Cardiac fibroblast (primary cell): ENCODE measurements at places on chromosomes 7 and 10.

DNA sequence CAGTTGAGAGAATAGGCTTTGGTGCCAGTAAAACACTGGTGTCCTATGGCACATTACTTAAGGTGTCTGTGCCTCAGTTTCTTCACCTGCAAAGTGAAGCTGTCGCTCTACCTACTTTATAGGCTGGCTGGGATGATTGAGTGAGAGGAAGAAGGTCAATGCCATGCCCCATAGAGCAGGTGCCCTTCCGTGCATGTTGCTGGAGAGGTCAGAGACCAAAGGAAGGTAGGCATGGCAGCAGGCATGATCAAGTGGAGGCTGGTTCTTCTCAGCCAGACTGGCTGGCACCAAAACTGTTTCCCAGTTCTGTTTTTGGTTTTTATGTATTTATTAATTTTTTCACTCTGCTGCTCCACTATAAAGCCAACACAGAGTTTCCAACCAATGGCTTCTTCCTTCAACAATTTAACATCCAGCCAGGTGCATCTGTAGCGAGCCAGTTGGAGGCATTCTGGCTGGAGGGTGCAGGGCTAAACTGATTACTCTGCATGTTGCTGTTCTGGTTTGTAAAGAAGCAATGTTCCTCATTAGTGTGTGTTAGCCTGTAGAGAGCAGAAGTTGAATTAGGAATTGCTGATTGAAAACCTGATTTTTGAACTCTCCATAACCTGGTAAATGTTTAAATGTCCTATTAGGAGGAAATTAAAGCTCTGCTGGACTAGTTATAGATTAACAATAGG is 144.3 kb upstream of the TNS3 start:
- DNase-seq: no peak

GRCh38 chr10:72638586-72639440 is 12.9 kb upstream of the MICU1 start:
- no peak for DNase-seq

- DNase-seq: peak; percentile 99
Observed at GRCh38 chr10:96129387-96130325, at the start of gene ZNF518A. ZNF518A (plus strand) TSS chr10:96130297; CDS start chr10:96156323, 26,026 bp downstream.

GRCh38 chr10:124299696-124300095 is 119.0 kb downstream of the OAT start:
- DNase-seq: no peak

DNA sequence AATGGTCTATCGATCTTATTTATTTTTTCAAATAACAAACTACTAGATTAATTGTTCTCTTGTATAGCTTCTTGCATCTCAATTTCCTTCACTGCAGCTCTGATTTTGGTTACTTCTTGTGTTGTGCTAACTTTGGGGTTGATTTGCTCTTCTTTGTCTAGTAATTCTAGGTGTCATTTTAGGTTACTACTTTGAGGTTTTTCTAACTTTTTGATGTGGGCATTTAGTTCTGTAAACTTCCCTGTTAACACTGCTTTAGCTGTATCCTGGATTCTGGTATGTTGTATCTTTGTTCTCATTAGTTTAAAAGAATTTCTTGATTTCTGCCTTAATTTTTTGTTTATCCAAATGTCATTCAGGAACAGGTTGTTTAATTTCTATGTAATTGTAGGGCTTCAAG is 1188.0 kb downstream of the DNAJB9 start:
- no peak for DNase-seq

DNA sequence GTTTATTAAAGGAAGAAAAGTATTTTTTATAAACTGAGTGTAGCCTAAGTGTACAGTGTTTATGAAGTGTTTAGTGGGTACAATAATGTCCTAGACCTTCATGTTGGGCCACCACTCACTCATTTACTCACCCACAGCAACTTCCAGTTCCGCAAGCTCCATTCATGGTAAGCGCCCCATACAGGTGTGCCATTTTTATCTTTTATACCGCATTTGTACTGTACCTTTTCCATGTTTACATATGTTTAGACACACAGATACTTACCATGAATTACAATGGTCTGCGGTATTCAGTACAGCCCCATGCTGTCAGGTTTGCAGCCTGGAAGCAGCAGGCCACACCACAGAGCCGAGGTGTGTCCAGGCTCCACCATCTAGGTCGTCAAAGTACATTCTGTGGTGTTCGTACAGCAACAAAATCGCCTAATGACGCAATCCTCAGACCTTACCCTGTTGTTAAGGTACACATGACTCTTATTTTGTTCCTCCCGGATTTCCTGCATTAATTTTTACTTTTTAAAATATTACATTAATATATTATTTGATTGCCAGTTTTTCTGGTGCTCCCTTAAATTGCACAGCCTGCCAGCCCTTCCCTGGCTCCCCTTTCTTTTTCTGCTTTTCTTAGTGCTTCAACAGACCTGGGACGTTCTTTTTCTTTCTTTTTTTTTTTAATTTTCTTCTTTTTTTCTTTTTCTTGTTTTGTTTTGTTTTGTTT is 881 bp upstream of the SSBP1 start:
- DNase-seq: peak; percentile 19

DNA sequence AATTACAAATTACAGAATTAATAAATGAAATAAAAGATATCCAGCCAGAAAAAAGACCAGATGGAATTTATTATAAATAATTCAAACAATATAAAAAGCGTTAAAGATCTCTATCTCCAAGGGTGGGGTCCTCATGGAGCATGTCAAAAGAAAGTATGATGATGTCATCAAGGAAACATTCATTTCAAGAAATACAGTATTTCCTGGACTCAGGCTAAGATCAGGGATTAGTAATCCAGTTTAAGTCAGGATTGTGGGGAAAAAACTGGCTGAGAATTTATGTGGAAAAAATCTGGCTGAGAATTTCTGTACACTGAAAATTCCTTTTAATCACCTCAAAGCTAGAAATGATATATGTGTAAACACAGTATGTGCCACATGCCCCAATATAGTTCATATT is 1075.3 kb downstream of the XPNPEP1 start:
- no peak for DNase-seq

GRCh38 chr7:5667391-5667790 is 114.1 kb downstream of the RNF216 start:
- DNase-seq: no peak

GRCh38 chr7:142927085-142927745 is 6.3 kb downstream of the TRPV5 start:
- no peak for DNase-seq

GRCh38 chr10:89332123-89332633 is 4.4 kb downstream of the IFIT3 start:
- DNase-seq: peak; percentile 77

DNA sequence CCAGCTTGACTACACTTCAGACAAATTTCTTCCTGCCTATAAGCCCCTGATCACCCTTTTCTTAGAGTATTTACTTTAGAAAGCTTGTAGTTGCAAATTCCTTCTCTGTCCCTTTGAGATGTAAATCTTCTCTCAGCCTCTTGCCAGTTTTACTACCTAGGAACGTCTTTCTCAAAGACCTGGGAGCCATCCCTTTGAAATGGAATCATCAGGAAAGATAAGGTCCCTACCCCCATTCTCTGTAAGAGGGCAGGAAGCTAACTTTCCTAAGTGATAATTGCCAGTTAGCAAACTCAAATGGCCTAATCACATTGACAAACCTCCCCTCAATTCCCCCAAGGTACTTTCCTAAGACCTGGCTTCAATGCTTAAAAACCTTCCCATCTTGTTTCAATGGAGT is 304.5 kb downstream of the MDFIC start:
- DNase-seq: no peak

GRCh38 chr10:86653379-86653778 is 968 bp upstream of the OPN4 start:
- no peak for DNase-seq

DNA sequence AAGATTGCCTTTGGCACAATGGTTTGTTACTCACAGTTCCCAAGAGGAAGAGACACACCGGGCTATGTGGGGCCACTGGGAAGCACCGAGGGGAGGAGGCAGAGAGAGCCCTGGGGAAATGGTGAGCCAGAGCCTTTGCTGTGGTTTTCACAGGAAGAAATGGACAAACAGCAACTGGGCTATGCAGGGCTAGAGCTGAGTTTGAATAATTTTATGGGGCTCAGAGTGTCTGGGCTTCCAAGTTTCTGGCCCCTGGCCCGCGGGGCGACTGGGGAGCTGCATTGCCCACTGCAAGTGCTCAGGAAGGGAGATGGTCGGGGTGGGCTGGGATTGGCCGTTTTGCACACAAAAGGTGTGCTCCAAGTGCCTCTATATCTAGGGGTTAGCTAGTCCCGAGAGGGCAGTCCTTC is 92.6 kb downstream of the CHST15 start:
- peak; percentile 46 for DNase-seq

DNA sequence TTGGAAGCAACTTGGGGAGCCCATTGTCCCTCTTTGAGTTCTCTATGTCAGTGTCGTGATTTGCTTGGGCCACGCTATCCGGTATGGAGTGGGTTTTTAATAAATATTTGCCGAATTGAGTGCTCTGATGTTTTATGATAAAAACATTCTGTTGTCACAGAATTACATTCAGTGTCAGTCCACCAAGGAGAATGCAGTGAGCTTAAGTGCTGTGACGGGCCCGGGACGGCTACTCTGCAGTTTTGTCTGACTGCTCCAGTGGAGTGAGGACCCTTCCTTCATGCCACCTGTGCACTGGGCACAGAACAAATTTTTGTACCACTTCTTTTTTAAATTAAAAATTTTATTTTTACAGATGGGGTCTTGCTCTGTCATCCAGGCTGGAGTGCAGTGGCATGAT is 76.0 kb downstream of the CARD11 start:
- no peak for DNase-seq

- DNase-seq: no peak
Observed at GRCh38 chr10:115856580-115856979, 416.4 kb downstream of the GFRA1 start.

- no peak for DNase-seq
Observed at GRCh38 chr7:151208253-151208862, 1.9 kb downstream of the H2BK1 start.

- DNase-seq: no peak
Observed at GRCh38 chr7:50206453-50207250, 97.9 kb upstream of the IKZF1 start.

DNA sequence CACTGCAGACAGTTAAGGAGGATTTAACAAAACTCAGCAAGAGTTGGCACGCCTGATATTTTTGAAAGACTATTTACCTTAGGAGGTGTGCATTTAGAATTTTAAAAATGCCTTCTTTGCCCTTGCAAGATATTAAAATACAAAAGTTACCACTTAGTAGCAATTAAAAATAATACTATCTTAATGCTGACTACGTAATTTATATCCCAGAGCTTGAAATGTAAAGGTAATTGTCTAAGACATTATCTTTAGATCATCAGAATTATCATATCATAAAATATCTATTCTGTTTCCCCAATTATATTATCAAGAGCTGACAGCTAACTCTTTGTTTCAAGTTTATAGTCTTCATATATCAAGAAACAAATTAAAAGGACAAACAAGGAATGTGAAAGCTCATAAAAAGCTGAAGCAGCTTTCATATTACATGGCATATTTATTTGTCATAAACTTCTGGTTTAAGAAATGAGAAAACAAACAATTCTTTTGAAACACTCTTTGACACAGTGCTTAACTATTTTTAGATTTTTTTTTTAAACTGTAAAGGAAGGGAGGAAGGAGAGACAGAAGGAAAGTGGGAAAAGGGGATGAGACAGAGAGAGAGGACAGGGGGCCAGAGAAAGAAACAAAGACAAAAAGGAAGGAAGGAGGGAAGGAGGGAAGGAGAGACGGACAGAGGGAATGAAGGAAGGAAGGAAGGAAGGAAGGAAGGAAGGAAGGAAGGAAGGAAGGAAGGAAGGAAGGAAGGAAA is 73.5 kb downstream of the RTKN2 start:
- no peak for DNase-seq

- no peak for DNase-seq
Observed at GRCh38 chr10:4781955-4782354, 44.1 kb upstream of the AKR1E2 start.

DNA sequence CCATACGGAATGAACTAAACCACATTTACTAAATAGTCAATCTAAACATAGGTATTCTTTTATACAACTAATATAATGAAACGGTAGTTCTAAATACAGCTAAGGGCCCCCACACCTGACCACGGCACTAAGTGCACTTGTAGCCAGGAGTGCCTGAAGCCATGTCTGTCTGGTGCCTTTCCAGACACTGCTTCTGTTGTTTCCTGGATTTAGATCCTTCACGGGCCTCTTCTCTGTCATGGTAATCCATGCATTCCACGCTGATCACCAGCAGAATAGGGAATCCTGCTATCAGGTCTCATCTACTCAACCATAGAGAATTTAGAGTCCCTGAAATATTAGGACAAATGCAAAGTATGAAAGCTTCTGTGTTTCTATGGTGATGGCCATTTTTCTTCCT is 37.8 kb downstream of the OSBPL3 start:
- DNase-seq: no peak

GRCh38 chr10:121578965-121579364 is 19.3 kb downstream of the FGFR2 start:
- DNase-seq: no peak

- no peak for DNase-seq
Observed at GRCh38 chr10:58174831-58175230, 92.9 kb downstream of the IPMK start.

DNA sequence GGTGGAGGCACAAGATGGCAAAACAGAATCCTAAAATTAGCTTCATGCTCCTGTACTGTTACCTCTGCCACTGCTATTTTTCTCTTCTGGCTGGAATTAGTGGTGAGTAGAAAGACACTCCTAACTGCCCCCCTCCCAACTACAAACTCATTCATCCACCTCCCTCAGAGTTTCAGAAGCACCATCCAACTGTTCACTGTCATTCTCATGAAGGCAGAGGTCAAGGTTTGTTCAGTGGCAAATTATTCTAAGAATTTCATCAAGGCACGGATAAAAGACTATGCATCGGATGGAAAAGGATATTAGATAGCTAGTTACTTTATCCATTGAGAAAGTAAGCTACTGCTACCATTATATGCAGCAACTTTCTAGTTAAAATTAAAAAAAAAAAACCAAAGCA is 59.7 kb downstream of the LRGUK start:
- peak; percentile 8 for DNase-seq

DNA sequence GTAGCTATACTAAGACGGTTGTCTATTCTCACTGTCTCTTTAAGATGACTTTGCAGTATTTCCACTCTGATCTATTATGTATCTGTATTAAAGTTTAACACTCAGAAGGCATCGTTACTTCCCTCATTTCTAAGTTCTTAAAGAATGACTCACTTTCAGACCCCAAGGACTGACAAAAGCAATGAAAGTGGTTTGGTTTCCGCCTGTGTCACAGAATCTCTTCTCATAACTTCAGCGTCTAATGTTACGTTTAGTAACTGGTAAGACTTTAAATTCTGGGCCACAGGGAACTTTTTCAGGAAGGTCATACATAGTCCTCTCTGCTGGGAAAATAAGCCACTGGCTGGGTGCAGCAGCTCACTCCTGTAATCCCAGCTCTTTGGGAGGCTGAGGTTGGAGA is 892.0 kb upstream of the AUTS2 start:
- peak; percentile 84 for DNase-seq
